ENCODE measurements at places on chromosomes 2 and 18.

GRCh38 chr2:240461471-240462072 lies 26.1 kb downstream of the GPC1 start:
- DNase-seq = no peak

GRCh38 chr18:25134861-25135260 lies 217.1 kb downstream of the ZNF521 start:
- no peak for DNase-seq

DNA sequence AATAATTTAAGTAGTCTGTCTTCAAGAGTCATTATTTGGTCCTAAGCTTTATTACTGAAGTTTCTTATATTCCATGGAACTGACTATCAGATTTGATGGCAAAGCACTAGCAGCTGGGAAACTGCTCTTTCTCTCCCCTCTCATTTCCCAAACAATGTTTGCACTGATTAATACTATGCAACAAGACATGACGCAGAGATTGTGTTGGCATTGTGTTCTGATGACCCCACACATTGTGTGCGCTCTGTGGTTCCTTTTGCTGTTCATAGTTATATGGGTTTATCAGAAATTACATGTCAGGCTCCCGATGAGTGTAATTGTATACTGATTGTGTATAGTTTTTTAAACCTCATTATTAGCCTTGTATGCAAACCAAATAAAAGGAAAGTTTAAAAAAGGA lies 331.6 kb upstream of the FANCL start:
- no peak for DNase-seq

DNA sequence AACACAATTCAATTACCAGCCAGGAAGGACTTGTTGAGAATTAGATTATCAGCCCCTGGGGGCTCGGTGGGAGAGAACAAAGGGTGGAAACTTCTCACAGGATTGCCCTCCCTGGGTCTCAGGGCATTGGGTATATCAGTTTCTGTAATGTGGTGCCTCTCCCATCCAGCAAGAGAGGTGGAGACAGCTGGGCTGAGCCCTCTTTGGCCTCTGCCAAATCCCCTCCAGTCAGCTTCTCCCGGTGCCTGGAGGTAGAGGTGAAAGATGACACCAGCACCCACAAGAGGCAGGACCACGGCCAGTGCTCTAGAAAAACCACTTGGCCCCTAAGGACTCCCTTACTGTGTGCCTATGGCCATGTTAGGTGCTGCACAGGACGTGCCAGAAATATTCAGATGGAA lies 179.7 kb downstream of the HAUS1 start:
- DNase-seq = peak; percentile 79

- no peak for DNase-seq
Measured at GRCh38 chr2:26444236-26444635, 33.7 kb downstream of the OTOF start.

DNA sequence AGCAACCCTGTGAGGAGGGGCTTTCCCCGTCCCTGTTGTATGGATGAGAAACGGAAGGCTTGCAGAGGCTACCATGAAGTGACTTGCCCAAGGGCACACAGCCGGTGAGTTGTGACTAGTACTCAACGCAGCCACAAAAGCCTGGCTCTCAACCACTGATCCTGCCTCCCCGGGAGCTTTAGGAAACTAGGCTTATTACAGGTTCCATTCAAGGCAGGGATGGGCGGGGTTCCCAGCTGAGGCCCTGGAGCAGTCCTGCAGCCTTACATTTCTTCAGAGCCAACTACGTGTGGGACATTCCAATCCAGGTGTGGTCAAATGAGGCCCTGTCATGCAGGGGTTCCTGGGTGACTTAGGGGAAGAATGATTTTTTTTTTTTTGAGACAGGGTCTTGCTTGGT lies 59.6 kb downstream of the MEX3C start:
- no peak for DNase-seq

GRCh38 chr2:225378984-225379383 lies 20.5 kb upstream of the NYAP2 start:
- no peak for DNase-seq

DNA sequence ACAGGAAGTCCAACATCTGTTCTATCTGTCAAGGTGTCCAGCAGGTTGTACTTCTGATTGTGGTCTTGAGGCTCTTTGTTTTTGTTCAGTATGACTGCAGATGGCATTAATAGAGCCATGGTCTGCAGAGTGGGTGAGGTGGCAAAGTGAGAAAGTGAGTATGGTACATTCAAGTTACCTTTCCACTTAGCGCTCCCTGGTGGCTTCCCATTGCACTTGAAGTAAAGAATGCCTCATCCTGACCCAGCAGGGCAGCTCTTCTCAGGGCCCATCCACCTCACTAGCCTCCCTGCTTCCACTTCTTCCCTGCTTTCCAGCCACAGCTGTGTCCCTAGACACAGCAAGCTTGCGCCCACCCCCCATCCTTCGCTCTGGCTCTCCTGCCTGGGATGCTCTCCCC lies 148.0 kb upstream of the ALPP start:
- peak; percentile 55 for DNase-seq

DNA sequence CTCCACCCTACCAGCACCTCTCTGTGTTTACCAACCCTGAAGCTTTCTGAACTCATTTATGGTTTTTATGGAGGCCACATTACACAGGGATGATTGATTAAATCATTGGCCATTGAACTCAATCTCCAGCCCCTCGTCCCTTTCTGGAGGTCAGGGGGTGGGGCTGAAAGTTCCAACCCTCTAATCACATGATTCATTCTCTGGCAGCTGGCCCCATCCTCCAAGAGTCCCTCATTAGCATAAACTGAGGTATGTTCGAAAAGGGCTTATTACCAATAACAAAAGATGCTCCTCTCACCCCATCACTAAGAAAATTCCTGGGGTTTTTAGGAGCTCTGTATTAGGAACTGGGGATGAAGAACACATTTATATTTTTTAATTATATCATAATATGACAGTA lies 92.3 kb downstream of the DIS3L2 start:
- no peak for DNase-seq

- DNase-seq = peak; percentile 54
Measured at GRCh38 chr18:62877411-62878221, 162.3 kb downstream of the PHLPP1 start.

DNA sequence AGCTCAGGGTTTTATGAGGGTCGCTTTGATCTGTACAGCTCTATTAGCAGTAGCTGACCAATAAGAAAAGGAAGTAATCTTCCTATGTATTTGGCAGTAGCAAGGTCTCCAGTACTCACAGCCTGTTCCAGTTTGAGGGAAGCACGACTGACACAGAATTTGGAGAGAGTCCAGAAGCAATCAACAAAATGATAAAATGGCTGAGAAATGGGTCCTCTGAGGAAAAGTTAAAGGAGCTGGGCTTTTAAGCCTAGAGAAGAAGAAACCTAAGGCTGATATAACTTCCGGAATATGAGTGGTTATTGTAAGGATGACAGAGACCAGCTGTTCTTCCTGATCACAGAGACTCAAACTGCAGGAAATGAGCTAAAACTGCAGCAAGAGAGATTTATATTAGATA lies 382.8 kb downstream of the GPD2 start:
- peak; percentile 63 for DNase-seq

- no peak for DNase-seq
Measured at GRCh38 chr2:24961903-24962302, 9.9 kb downstream of the DNAJC27 start.

DNA sequence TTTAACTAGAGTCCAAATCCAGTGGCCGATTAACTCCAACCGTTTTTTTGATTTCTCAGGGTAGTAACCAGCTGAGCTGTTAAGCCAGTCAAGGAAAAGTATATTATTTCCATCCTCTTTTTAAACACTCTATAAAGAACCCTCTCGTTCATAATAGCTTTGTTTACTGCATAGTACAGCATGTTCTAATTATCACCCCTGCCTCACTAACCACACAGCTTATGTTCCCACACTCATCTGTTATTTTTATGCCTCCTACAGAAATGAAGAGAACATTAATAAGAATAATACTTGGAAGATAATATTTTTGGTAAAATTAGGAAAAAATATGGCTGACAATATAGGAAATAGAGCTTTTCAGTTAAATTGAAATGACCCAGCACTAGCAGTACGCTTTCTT lies 2132.8 kb upstream of the CELF4 start:
- DNase-seq = no peak

GRCh38 chr2:31901900-31902299 lies 108.9 kb downstream of the MEMO1 start:
- DNase-seq = no peak

GRCh38 chr18:51074605-51075004 lies 44.6 kb downstream of the SMAD4 start:
- no peak for DNase-seq

GRCh38 chr2:128326346-128326745 lies 7.7 kb upstream of the HS6ST1 start:
- no peak for DNase-seq

- no peak for DNase-seq
Measured at GRCh38 chr18:47737956-47738355, 192.5 kb downstream of the SMAD2 start.

DNA sequence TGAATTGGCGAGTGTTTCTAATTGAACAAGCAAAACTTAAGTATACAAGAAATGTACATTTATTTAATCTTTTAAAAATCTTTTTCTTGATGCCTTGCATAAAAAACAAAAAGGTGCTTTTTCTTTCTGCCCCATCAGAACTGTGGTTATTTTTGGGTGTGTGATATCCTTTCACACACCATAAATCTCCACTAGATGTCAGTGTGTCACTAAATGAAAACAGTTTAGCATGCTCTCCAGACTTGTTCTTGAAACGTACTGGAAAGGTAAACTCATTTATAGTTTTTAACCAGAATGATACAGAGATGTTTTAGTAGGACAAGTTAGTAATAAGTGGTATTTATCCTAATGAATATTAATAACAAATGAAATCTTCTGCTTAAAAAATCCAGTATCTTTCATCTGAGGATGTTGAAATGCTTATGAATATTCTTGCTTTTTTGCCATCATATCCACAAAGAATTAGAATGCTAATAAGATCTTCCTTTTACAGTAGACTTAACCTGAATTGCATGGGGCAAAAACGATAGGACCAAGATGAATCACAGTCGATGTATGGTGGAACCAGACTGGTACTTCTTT lies 96.8 kb downstream of the UBE2E3 start:
- peak; percentile 17 for DNase-seq

GRCh38 chr2:60371681-60372080 lies 181.8 kb downstream of the BCL11A start:
- DNase-seq = no peak

DNA sequence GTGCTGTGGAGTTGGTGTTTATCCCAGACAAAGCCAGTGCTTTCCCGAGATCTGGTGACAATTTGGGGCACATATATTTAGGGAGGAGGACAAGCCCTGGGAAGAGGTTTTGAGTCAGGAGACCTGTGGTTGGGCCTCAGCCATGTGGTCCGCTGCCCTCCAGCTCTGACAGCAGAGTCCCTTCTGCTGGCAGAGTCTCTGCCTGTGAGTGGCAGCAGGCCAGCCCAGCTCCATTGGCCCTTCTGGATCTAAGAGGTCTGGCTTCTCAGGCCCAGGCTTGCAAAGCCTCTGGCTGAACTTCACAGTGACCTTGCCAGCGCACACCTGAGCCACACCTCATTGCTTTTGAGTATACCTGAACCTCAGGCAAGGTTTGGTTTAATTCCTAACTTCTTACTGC lies 115.3 kb downstream of the BCL2L11 start:
- DNase-seq = no peak

- peak; percentile 58 for DNase-seq
Measured at GRCh38 chr2:167814881-167815718, 432.3 kb downstream of the STK39 start.

- no peak for DNase-seq
Measured at GRCh38 chr2:119943058-119943457, 69.8 kb upstream of the EPB41L5 start.

- no peak for DNase-seq
Measured at GRCh38 chr2:220278022-220278421, 650.6 kb downstream of the SLC4A3 start.

DNA sequence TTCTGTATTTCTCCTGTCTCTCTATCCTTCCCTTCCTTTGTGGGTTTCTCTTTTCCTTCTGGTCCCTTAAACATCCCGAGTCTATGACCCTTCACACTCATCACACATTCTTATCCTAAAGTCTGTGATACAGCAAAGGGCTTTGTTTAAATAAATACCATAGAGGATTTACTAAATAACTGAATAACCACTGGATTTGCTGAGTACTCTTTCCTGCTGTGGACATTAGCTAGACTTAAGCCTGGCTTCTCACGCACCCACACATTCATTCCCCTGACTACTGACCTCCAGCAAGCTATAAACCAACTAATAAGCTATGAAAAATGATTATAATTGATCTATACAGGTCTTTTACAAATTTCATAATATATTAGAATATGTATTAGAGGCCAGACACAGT lies 76.6 kb downstream of the COL4A3 start:
- no peak for DNase-seq

GRCh38 chr2:173898996-173899395 lies 66.2 kb downstream of the SP3 start:
- no peak for DNase-seq

DNA sequence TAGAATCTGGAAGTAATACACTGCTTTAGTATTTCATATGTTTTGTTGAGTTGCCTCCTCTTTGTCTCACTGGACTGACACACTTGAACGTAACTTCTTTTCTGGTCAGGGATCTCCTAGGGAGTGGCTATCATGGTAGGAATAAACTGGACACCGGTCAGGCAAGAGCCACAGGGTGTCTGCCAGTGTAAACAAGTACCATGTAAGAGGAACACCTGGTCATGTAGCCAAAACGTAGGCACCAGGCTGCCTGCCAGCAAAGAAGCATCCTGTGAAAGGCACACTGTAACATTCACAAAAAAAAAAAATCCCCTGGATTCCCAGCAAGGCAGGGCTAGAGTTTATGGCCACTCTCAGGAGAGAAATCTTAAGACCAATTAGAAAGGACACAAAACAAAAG lies 372.8 kb upstream of the RND3 start:
- no peak for DNase-seq

GRCh38 chr2:17912266-17912691 lies 33.8 kb downstream of the KCNS3 start:
- DNase-seq = peak; percentile 79

- no peak for DNase-seq
Measured at GRCh38 chr2:224958873-224959272, 83.4 kb downstream of the DOCK10 start.

DNA sequence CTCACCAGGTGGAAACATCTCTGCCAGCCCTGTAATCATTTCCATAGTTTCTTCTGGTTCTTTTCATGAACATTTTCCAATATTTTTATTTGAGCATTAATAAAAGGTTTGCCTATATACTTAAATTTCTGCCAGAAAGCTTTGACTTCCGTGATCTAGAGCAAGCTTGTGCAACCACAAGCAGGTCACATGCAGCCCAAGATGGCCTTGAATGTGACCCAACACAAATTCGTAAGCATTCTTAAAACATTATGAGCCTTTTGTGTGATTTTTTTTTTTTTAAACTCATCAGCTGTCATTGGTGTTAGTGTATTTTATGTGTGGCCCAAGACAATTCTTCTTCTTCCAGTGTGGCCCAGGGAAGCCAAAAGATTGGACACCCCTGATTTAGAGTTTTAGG lies 51.6 kb downstream of the NEDD4L start:
- DNase-seq = no peak

- no peak for DNase-seq
Measured at GRCh38 chr2:239012936-239013677, 165.2 kb downstream of the TWIST2 start.

GRCh38 chr2:6917071-6917760 lies at the start of gene RNF144A:
Gene RNF144A (plus strand): TSS chr2:6917412. CDS start chr2:6996927, 79,515 bp downstream.
- DNase-seq = peak; percentile 70
